ENCODE measurements at places on chromosomes 11 and 22.

GRCh38 chr11:78497293-78497692 is 77.4 kb downstream of the NARS2 start:
- no peak for DNase-seq

DNA sequence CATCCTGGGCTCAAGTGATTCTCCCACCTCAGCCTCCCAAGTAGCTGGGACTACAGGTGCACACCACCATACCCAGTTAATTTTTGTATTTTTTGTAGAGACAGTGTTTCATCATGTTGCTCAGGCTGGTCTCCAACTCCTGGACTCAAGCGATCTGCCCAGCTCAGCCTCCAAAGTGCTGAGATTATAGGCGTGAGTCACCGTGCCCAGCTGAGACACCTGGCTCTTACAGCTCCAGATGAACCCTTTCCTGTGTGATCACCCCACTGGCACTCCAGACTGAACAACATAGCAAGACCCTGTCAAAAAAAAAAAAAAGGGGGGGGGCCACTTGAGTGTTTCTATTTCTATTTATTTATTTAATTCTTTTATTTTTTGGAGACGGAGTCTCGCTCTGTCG is 1.0 kb upstream of the ADSL start:
- no peak for DNase-seq

DNA sequence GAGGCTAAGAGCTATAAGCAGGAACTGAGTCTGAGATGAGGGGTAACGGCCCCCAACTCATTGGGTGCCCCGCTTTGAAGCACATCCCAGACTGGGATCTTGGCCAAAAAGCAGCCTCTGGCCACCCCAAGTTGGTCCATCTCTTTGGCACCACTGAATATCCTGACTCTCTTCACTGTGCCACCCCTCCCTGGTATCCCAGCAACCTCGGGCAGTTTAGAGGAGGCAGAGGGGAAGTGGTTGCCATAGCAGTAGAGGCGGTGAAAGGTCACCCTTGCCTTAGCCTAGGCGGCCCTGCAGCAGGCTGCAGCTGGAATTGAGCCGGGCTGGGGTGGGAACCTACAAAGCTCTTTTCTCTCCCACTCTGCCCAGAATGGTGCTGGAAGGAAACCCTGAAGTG is 1.1 kb downstream of the PELI3 start:
- DNase-seq, result peak; percentile 34

- no peak for DNase-seq
Observed at GRCh38 chr11:60875366-60876167, 8.2 kb downstream of the ZP1 start.

- DNase-seq, result no peak
Observed at GRCh38 chr11:61364012-61364675, 2.0 kb downstream of the TMEM138 start.

DNA sequence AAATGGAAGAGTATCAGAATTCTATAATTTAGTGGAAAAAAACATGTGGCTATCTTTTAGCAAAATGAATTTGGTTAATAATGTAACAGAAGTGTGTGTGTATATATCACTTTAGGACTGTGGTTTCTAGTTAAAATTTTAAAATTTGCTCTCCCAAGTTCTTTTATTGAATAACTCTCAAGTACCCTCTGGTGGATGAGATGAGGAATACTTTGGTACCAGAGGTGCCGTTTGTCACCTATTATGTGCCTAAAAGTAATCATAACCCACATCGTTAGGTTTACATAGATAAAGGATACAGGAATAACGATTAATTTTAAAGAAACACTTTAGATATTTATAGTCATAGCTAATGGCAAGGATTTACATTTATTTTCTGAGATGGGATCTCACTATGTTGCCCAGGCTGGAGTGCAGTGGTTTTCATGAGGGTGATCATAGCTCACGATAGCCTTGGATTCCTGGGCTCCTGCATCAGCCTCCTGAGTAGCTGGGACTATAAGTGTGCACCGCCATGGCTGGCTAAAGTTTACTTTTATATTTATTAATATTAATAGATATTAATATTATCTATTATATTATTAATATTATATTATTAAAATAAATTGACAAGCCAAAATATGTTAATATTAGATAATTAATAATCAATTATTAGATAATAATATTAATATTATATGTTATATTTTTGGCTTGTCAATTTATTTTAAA is 66.7 kb upstream of the CAPRIN1 start:
- DNase-seq, result peak; percentile 60

GRCh38 chr22:26448334-26448733 is 19.3 kb downstream of the ASPHD2 start:
- DNase-seq, result no peak

GRCh38 chr22:46026899-46027210 is 49.9 kb upstream of the WNT7B start:
- no peak for DNase-seq

- DNase-seq, result no peak
Observed at GRCh38 chr11:134517621-134518293, 105.7 kb upstream of the B3GAT1 start.

DNA sequence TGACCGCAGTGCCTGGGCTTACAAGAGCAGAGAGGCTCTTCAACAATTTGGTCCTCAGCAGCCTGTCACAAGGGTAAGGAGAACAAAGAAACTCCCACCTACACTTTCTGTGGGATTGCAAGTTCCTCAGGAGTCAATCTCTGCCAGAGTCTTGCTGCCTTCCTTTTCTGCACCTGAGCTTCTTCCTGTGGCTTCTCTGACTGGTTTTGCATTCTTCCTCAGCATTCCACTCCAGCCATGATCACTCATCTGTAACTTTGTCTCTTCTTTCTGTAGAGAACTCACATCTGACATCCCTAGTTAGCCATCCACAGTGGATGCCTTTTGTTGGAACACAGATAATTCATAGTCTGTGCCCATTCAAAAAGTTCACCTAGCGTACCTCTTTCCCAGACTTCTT is 14.2 kb upstream of the OR6A2 start:
- DNase-seq, result no peak

DNA sequence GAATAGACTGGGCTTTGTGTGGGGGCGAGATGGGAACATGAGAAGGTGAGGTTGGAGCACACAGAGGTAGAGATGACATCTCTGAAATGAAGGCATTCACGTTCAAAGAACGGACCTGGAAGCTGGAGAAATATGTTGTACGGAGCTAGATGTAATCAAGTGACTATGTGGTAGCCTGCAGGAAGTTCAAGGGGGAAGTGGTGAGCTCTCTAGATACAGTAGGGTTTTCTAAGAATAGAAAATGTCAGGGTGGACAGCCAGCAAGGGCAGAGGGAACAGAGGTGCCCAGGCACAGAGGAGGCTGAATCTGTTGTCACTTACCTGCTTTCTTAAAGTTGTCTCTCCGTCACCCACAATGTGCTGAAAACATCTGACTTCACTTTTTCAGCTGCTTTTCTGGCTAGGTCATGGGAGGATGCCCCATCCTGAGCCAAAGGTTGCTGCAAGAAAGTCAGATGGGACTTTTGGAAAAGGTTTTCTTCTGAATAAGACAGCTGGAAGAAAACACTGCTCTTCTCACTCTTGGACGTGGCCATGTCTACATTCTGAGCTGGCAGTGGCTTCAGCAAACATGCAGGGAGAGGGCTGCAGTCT is 171.5 kb upstream of the B3GAT1 start:
- DNase-seq, result peak; percentile 86

- no peak for DNase-seq
Observed at GRCh38 chr22:46176508-46177003, 26.2 kb downstream of the PPARA start.

GRCh38 chr11:124877910-124878758 is 12.9 kb downstream of the ROBO3 start:
- DNase-seq, result no peak

DNA sequence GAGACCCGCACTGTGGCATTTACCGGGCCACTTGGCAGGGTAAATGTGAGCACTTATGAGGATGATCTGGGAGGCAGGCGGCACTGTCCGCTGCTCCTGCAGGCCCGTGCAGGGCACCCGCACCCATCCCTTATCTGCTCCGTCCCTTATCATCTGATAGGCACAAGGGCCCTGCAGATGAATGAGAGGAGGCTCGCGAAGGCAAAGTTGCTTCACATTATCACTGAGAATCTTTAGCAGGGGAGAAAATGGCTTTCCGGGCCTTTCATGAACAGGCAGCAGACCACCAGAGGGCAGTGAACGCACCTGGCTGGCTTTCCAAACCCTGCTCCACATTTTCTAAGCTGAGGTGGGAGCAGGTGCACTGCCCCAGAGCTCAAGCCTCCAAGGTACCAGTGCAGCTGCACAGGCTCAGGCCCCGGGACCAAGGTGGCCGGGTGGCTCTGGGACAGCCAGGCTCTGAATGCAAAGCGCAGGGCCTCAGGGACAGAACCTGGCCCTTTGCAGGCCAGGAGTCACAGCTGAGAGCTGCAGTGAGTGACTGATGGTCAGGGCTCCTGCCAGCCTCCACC is 165.6 kb downstream of the SHANK2 start:
- no peak for DNase-seq

DNA sequence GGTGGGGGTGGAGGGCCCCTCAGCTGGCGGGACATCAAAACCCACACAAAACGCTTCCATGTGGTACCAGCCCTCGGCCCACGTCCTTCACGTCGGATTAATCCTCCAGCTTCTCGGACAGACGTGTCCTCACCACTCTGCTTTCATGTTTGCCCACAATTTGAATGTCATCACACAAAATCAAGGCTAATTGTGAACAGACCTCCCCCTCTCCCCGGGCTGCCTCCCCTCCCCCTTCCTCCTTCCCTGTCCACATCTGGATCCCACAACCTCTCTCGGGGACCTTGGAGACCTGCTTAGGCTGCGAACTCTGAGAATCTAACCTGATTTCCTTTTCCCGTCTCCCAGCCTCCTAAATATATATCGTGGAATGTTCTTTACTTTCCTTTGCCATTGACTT is 262.9 kb downstream of the MN1 start:
- no peak for DNase-seq

DNA sequence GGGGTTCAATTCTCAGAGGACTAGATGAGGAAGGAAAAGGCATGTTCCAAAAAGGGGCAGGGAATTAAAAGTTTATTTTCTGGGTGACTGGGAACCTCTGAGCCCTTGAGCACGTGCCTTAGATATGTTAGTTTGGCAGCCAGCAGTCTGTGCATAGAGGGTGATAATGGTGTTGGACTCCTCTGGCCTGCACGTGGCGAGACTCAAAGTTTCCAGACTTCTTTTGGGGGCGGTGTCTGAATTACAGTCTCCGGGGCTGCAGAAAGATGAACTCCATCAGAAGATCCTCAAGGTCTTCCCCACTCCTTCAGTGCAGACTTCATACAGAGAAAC is 861 bp upstream of the ZNRF3 start:
- peak; percentile 65 for DNase-seq

DNA sequence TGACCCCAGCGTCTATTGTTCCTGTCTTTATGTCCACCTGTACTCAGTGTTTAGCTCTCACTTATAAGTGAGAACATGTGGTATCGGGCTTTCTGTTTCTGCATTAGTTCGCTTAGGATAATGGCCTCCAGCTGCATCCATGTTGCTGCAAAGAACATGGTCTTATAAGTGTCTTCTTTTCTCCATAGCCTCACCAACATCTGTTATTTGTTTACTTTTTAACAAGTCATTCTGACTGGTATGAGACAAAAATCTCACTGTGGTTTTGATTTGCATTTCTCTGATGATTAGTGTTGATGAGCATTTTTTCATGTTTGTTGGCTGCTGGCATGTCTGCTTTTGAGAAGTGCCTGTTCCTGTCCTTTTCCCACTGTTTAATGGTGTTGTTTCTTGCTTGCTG is 21.7 kb upstream of the SLN start:
- DNase-seq, result no peak

DNA sequence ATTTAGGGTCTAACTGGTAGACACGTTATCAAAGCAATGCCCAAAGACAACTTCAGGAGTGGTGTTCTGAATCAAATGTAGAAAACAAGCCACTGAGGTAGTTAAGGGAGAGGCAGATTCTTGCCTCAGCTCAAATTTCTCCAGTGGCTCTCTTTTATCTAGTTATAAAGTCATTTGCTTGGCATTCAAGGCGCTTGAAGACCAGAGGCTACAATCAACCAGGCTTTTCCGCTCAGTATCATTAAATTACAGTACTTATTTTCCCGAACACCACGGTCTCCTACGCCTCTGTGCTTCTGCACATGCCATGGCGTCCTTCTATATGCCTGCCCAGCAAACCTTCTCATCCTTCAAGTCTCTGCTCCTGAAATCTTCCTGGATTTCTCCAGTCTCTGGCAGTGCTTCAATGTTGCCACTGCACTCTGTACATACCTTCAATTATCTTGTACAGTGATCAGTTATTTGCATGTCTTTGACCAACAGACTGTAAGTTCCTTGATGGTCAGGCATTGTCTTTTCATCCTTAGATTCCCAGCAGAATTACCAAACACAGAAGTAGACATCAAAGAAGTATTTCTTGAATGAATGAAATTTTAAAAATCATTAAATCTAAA is 1.4 kb downstream of the POGLUT3 start:
- DNase-seq, result peak; percentile 9

DNA sequence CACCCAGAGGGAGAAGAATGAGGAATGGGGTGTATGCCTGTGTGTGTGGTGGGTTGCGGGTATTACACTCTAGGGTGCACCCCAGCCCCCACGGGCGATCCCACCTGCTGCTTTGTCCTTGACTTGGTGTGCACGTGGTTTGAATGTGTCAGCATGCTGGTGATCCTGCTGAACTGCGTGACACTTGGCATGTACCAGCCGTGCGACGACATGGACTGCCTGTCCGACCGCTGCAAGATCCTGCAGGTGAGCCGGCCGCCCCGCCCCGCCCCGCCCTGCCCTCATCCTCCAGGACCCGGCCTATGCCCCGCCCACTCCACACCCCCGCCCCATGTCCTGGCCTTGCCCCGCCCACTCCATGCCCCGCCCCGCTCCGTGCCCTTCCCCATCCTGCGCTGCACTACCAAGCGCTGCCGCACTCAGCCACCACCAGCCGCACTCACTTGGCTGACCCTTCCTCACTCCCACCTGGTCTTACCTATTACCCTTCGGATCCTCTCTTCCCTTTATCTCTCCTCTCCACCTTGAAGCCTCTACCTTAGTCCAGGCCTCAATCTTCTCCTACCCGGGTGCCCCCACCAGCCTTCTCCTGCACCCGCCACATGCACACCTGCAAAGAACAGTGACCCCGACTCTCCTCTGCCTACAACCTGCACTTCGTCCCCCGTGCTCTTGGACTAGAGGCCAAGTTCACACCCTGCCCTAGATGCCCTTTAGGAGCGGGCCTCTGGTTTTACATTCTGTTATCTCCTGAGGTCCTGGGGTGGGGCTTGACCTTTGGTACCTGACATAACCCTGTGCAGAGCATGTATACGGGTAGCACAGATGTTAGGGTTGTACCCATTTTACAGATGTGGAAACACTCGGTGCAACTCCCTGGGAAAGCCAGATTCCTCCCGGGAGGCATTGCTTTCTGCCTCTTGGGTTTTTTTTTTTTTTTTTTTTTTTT is 27.7 kb downstream of the CACNA1I start:
- no peak for DNase-seq
